ENCODE measurements at places on chromosomes 12 and 14. TPM values are rescaled to one million over a fixed set of nuclear protein-coding genes. Genes with fewer than 3 reads are reported as not detected.

TPH2 gene
- not detected for total RNA-seq

MCRS1 gene
- total RNA-seq: 53.8 TPM

GPRC5A gene
- 246 TPM for total RNA-seq

SMAGP gene
- 119 TPM for total RNA-seq

CLEC2B gene
- 6.7 TPM for total RNA-seq

IAPP gene
- not detected for total RNA-seq

LRRK2 gene
- total RNA-seq: 1.7 TPM

TAS2R42 gene
- total RNA-seq: not detected

TCL1B gene
- total RNA-seq: not detected

EGLN3 gene
- total RNA-seq: 292 TPM

FSCB gene
- not detected for total RNA-seq

ADAMTS20 gene
- not detected for total RNA-seq

CFAP251 gene
- 0.64 TPM for total RNA-seq

KCNK10 gene
- total RNA-seq: 2.1 TPM

B4GALNT1 gene
- total RNA-seq: 0.88 TPM

RAD9B gene
- 0.19 TPM for total RNA-seq

Measured in colonic mucosa (tissue), 4 donors.